ENCODE measurements at places on chromosomes 16 and 17. TPM values are rescaled to one million over a fixed set of nuclear protein-coding genes. Genes with fewer than 3 reads are reported as not detected.

The G6PC1 gene
- polyA plus RNA-seq: not detected

The CCL5 gene
- polyA plus RNA-seq: not detected

The LRRC75A gene
- 0.54 TPM for polyA plus RNA-seq

GRCh38 chr17:39271546-39271945, 45.8 kb upstream of the STAC2 start:
- peak; percentile 66 for DNase-seq

GRCh38 chr17:8046306-8046928, 7.6 kb downstream of the ALOX15B start:
- DNase-seq: no peak

- no peak for DNase-seq
Observed at GRCh38 chr17:33287096-33287725, 5.9 kb downstream of the ASIC2 start.

DNA sequence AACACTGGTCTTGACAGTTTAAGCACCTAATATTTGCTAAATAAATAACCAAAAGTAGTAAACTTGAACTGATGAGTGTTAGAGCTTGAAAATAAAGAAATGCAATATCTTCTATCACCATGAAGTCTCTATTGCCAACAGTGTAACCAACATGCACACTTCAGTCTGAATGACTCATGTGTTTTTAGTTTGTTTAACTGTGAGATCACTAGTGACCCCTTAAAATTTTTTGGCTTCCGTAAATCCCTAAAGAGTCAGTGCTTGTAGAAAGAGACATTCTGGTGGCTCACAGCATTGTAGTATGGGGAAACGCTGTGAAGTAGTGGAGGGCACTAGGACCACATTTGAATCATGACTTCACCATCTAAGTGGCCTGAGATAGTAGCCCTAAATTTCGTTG, 341.1 kb downstream of the PMP22 start:
- peak; percentile 41 for DNase-seq

DNA sequence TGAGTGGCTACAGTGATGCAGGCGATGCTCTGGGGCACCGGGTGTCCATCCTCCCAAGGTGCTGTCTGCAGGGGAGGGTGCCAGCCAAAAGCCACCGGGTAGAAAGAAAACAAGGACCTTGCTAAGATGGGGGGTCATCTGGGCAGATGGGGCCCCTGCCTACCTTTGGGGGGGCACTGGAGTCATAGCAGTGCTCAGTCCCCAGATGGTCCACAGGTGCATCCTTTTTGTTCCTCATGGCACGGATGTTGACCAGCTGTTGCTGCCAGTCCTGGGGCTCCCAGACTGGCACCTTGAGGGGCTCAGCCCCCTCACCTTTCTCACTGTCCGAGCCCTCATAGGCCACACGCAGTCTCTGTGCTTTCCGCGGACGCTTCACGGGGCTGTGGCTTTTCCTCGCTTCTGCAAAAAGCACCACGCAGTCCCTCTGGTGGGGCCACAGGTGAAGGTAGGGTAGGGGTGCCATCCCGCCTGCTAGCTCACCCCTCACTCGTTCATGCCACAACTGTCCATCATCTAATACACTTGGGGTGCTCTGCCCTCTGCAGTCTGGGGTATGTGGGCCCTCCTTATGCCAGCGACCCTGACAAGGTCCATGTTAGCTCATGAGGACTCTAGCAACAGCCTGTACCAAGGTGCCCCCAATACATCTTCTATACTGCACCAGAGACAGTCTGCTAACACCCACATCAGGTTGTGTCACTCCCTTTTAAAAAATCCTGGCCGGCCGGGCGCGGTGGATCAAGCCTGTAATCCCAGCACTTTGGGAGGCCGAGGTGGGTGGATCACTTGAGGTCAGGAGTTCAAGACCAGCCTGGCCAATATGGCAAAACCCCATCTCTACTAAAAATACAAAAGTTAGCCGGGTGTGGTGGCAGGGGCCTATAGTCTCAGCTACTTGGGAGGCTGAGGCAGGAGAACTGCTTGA, 1.4 kb downstream of the NTHL1 start:
- DNase-seq: no peak

DNA sequence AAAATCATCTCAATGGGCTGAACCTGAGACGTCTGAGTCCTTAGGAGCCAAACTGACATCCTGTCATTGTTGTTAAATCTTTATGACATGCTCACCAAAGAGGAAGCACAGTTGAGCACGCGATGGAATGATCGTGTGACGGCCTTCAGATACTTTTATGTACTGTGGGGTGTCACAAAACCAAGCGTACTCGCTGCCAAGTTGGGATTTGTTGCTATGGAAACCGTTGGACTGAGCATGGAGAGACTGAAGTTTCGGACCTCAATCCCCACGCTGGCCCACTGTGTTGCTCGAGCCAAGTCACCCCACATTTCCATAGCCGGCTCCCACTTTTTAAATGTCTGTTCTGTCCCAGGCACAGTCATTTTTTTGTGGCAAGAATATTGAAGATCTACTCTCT, 222.8 kb upstream of the SDK2 start:
- DNase-seq: no peak

GRCh38 chr16:74888232-74888862, 96.6 kb downstream of the WDR59 start:
- DNase-seq: no peak

DNA sequence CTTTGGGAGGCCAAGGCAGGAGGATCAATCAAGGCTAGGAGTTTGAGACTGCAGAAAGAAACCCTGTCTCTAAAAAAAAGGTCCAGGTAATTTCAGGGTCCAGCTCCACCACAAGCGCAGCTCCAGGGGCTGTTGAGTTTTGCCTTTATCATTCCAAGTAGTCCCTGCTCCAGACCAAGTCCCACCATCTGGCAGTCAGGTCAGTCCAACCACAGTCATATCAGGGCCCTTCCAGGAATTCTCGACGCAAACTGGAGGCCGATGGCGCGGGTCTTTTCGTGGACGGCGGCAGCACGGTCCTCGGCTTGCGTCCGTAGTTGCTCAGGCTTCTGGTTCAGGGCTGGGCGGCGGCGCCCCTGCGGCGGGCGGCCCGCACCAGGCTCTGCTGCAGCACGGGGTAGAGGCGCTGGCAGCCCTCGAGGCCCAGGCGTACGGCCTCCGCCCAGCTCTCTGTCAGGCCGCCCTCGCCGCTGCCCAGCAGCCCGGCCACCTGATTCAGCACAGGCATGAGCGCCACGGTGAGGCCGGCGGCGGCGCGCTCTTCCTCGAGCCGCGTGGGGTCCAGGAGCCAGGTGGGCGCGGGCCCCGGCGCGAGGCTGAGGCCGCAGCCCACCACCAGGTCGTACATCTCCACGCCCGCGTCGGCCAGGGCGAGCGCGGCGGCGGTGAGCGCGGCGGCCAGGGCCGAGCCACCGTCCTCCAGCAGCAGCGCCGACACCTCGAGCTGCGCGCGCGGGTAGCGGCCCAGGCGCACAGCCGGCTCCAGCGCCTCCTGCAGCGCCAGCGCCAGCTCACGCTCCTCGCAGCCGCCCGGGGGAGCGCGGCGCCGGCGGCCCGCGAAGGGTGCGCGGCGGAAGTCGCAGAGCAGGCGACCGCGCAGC, 752 bp downstream of the EXOSC6 start:
- DNase-seq: peak; percentile 79

GRCh38 chr17:17075125-17075781, 33.0 kb downstream of the MPRIP start:
- peak; percentile 90 for DNase-seq

Data from GM23248 (cell line).